ENCODE measurements at places on chromosomes 1 and 21.

DNA sequence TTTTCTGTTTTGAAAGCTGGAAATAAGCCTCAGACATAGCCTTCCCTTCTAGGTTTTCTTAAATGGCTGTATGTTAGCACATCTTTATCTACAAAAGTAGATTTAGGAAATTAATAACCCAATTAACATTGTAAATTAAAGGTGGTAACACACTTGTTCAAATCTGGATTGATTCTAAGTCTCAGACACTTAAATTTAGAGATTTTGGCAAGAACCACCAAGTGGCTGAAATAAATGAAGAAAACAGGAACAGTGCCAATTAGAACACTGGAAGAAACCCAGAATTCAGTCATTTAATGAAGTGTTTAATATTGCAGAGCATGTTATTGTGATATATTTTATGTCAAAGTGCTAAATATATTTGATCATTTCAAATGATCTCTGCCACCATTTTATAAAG is 628.2 kb downstream of the USP25 start:
- DNase-seq, result no peak

DNA sequence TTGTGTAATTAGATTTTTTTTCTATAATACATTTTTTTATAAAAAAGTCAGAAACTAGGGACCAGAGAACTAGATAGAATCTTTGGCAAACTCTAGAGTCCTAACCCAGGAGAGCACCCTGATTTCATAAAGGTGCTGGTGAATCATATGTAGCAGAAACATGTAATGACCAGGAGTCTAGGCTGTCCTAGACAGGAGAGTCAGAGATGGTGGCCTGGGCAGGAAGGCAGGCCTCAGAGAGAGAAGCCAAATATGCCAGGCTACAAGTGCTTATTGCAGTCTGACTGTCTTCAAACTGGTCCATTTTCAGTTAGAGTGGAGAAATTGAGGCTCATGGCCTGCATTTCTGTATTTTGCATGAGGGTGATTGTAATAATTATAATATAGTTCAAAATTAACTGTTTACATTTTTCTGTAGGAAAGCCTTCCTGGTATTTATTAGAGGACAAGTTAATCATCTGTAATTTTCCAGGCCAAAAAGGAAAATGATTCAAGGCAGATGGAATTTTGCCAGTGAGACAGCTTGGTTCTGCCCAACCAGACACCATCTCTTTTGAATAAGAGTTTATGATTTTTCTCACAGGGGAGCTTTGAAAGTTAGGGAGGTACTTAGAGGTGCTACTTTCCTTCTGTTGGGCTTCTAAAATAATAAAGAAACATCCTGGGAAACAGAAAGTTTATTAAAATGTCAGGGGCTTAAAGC is 129.8 kb downstream of the S1PR1 start:
- DNase-seq, result no peak

- no peak for DNase-seq
These were observed 59.2 kb downstream of the LRRN2 start for GRCh38 chr1:204626381-204626780.

DNA sequence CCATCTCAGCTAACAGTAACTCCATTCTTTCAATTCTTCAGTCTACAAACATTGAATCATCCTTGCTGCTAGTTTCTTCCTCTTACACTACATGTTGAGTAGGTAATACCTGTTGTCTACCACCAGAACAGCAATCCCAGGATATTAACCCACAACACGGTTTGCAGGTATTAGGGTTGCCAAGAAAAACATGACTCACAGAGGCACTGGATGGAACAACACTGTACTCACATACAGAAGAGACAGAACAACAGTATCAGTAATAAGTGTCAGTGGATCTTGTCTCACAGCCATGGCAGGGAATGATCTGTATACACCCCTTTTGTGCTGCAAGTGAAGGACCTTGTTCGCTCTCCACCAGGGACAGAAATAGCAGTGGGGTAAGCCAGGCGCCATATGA is 212.1 kb downstream of the GPR52 start:
- DNase-seq, result no peak

DNA sequence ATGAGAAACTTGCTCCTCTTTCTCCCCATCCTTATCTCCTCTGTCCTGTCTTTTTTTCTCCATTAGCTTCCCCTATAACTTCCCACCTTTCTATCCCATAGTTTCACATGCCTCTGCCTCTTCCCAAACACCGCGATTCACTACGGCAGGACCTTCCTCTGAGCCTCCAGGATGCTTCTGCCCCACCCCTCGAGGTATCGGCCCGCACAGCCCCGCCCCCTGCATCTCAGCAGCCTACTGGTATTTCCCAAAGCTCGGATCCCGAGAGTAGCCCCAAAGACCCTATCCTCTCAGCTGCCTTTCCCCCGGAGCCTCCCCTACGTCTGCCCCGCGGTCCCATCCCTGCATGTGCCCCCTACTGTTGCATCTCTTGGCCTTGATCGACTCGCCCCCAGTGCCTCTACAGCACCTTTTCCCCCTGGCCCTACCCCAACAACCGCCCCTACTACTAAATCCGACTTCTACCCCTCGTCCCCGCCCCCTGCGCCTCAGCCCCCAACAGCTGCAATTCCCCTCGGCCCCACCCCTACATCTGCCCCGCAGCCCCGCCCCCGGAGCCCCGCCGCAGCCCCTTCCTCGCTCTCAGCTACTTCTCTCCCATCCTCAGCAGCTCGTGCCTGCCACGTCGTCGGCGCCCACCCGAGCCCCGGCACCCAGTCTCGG is 512 bp downstream of the PIAS3 start:
- peak; percentile 37 for DNase-seq

DNA sequence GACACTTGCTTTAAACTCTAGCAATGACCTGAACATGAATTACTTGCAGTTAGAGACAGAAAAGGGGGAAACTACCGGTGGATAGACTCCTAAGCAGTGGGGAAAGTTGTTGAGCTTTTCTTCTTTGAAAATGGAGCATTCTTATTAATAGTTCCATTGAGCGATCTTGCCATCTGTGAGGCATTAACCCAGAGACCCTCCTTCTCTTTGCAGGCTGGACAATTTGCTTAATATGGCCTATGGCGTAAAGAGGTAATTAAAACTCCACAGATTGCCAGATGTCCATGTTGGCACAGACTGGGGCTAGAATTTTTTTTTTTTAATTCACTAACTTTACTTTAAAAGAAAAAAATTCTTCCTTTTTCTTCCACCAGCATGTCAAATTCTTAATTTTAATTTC is 88.5 kb downstream of the ELAVL4 start:
- no peak for DNase-seq

DNA sequence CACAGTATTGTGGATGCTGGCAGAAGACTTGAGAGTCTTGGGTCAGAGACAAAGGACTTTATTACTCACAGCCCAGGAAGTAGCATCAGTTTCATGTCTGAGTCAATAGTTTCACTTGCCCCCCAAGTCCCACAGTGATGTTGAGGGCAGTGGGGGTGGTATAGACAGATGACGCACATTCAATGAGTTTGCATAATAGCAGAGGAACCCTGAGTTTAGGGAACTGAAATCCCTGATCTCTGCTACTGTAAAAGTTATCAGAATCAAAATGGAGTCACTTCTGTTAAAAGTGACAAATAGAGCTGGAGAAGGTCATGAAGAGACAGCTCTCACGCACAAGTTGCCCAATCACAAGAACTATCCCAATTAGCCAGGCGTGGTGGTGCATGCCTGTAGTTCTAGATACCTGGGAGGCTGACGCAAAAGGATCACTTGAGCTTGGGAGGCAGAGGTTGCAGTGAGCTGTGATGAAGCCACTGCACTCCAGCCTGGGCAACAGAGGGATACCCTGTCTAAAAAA is 11.5 kb upstream of the HCRTR1 start:
- no peak for DNase-seq

GRCh38 chr1:214439352-214440119 is 111.9 kb downstream of the PTPN14 start:
- DNase-seq, result peak; percentile 17

DNA sequence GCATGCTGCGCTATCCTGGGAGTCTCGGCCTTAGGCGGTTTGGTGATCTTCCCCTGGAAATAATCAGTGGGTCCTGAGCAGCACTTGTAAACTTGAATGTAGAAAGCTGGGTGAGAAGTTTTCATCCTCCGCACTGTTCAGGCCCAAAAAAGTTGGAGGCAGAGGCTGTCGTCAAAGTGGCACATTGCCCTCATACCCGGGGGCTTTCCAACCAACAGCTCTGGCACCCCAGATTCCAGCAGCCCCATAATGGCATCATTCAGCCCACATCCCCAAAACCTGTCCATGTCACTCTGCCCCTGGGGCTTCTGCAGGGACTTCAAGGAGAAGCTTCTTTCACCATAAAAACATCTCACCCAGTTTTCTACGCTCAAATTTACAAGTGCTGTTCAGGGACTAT is 59.3 kb downstream of the TOR1AIP2 start:
- no peak for DNase-seq

- DNase-seq, result no peak
These were observed 18.7 kb downstream of the FAAP20 start for GRCh38 chr1:2175681-2176454.

- no peak for DNase-seq
These were observed 57.7 kb downstream of the DDR2 start for GRCh38 chr1:162689745-162690671.

GRCh38 chr1:154971341-154971998 is 923 bp upstream of the SHC1 start:
- no peak for DNase-seq

GRCh38 chr21:29186246-29186645 is 55.8 kb downstream of the MAP3K7CL start:
- no peak for DNase-seq

DNA sequence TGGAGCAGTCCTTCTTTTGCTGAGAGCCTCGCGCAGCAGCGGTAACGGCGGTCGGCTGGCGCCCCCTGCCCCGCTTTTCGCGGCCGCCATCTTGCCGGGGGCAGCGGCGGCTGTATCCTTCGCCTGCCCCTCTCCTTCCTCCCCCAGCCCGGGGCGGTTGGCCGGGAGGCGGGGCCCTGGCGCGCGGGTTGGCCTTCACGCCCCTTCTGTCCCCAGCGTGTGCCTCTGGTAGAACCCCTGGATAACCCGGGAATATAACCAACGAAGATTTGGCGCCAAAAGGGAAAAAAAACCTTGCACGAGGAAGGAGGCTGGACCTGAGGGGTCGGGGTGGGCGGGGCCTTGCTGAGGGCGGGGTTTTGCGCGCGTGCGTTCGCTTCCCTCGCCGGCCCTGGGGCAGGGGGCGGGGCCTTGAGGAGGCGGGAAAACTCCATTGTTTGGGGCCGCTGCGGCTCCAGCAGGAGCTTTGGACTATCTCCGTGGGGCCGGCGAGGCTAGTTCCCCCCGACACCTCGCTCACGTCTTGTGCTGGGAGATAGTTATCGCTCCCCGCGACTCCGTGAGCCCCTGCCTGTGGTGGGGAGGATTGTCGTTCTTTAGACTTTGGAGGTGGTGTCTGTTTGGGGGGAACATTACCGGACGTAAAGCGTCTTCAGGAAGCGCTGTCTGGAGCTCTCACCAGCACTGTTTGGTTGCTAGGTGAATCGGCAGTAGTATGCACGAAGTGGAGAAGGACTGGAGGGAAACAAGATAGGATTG is 689 bp downstream of the NASP start:
- DNase-seq, result peak; percentile 87

GRCh38 chr21:45364468-45365185 is 40.3 kb upstream of the COL18A1 start:
- DNase-seq, result no peak

- DNase-seq, result no peak
These were observed 8.8 kb upstream of the REN start for GRCh38 chr1:204174958-204175357.

DNA sequence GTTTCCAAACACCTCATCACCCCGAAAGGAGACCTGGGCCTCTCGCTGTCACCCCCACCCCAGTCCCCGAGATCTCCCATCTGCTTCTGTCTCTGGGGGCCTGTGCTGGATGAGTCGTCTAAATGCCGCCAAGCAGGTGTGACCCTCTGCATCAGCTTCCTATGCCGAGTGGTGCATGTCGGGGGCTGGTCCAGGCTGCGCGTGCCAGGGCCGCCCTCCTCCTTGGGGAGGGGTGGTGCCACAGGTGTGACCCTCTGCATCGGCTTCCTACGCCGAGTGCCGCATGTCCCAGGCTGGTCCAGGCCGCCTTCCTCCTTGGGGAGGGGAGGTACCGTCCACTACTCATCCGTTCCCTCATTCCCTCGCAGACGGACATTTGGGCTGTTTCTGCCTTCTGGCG is 115.7 kb downstream of the PRDM16 start:
- DNase-seq, result no peak

DNA sequence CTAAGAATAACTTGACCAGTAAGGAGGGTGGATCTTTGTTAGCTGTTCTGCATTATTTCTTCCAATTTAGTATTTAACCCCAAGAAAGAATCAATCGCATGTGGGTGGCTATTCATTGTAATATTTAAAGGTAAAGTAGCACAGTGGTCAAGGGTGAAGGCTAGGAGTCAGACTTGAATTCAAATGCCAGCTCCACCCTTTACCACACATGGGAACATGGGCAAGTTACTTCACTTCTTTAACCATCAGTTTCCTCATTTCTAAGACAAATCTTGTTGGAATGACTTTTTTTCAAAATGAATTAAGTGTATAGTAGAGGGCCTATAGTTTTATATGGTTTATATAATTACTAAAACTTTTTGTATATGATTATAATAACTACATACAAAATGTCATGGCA is 71.3 kb upstream of the S1PR1 start:
- no peak for DNase-seq

- no peak for DNase-seq
These were observed 1.4 kb upstream of the ARF1 start for GRCh38 chr1:228081144-228081543.

DNA sequence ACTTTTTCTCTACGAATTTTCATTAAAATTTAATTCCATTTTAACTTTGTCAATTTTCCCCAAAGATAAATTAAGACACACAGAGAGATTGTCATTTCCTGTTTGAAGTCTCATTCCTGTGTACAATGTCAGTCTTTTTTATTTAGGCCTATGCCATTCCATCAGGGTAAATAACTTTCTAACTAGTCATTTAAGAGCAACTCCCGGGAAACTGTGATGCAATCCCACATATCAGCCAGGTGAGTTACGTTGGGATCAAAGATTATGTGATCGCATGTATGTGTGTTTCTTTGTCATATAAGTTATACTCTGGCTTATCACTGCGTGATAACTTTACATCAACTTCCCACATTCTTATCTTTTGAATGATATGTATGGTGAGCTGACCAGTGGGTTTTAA is 86.1 kb upstream of the S1PR1 start:
- DNase-seq, result no peak

- no peak for DNase-seq
These were observed 58.3 kb downstream of the KIF21B start for GRCh38 chr1:200965111-200965805.

GRCh38 chr1:61981870-61982660 is 212.6 kb upstream of the L1TD1 start:
- no peak for DNase-seq

DNA sequence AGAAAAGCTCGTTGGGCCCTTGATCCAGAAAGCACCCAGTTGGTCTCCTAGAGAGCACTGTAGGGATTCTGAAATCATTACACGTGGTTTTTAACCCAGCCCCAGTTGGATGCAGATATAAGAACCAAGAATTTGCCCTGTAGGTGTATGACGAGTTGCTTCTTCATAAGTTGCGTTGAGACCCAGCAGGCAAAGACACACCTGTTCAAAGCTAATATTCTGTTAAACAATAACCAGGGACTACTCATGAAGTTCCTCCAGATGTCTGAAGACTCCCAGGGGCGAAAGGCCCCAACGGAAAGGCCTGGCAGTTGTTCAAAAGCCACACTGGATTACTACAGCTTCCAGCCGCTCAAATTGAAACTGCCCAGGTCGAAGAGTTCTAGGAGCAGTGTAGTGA is 88.6 kb upstream of the HNRNPU start:
- no peak for DNase-seq

GRCh38 chr1:190906206-190906725 is 428.6 kb upstream of the BRINP3 start:
- no peak for DNase-seq
